ENCODE measurements at places on chromosomes 3 and 15.

- no peak for DNase-seq
These were observed 355.1 kb upstream of the KCNMB2 start for GRCh38 chr3:178181088-178181487.

DNA sequence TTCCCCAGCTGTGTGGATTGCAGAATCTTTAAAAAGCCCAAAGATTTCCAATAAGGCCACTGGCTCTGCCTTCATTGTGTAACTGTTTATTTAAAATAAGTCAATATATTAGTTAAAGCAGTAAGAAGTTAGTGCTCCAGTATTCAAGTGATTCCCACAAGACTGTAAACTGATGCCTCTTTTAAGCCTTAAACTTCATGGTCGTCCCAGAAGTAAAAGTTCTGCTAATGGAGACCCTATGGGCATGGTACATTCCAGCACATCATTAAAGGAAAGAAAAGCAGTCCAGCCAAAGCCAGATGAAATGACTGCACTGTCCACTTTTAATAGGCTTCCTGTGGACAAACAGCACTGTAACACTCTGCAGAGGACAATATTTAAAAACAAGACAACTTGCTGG, 512.6 kb downstream of the MECOM start:
- DNase-seq: no peak

GRCh38 chr3:125261031-125261430, 48.5 kb upstream of the SLC12A8 start:
- no peak for DNase-seq

DNA sequence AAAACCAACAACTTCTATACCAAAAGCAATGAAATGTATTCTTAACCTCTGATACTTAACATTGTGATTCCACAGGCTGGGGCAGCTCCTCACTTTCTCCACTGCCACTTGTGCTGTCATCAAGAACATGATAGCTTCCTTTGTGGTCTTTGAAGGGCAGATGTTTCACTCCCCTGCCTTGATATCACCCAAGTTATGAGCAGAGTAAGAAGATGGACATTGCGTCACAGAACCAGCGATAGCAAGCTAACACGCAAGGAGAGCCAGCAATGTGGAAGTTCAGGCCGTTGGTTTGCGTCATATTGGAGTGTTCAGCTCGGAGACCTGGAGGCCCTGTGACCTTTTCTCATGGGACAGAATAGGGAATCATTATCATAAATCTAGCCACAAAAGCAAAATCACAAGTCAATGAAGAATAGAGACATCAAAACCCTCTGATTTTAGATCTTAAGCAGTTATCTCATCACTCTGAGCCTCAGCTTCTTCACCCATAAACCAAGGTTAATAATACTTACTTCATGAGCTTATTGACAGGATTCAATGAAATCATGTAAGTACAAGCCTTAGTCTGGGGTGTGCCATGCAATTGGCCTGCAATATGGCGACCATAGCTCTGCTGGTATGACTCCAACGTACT, 183.8 kb upstream of the THBS1 start:
- DNase-seq: no peak

DNA sequence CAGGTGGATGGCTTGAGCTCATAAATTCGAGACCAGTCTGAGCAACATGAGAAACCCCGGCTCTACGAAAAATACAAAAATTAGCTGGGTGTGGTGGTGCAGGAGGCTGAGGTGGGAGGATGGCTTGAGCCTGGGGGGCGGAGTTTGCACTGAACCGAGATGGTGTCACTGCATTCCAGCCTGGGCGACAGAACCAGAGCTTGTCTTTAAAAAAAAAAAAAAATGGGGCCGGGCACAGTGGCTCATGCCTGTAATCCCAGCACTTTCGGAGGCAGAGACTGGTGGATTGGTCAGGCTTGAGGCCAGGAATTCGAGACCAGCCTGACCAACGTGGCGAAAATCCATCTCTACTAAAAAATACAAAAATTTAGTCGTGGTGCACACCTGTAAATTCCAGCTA, 64.0 kb downstream of the TMEM44 start:
- no peak for DNase-seq

DNA sequence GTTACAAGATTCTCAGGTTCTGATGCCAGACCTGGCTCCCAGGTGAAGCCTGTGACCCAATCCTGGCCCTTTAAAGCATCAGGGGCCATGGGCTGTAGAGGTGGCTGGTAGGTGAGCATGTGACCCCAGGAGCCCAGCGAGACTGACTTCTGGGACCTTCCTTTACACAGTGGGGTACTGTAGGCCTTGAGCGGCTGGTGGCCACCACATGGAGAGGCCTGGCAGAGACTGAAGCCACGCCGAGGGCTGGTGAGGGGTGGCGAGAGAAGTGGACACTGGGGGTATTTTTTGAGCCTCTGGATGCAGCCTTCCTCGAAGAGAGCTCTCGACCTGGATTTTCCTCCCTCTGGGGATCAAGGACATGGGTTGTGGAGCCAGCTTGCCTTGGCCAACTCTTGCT, 71.2 kb upstream of the ITGA11 start:
- DNase-seq: no peak

DNA sequence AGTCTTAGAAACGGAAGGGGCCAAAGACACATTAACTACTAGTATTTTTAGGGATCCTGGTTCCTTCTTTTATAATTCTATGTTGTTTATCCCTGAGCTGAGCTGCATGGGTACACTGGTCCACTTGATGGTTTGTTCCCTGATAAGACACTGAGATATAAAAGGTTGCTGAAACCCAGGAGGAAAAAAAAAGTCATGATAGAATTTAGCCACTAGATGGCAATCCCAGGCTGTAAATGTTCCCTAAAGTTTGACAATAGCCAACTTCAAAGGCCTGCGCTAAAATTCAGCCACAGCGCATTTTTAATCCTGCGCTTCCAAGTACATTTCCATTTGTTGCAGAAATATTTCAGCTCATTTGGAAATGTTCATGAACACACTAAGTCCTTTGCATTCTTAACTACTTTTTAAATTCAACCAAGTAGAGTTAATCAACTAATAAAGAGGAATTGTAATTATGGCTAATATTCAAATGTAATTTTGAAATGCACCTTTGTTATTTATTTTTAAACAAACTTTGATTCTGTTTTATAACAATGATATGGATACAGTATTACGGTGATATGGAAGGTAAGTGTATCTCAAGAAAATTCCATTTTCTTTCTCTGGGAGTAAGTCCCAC, 249.3 kb upstream of the FEZF2 start:
- DNase-seq: no peak

DNA sequence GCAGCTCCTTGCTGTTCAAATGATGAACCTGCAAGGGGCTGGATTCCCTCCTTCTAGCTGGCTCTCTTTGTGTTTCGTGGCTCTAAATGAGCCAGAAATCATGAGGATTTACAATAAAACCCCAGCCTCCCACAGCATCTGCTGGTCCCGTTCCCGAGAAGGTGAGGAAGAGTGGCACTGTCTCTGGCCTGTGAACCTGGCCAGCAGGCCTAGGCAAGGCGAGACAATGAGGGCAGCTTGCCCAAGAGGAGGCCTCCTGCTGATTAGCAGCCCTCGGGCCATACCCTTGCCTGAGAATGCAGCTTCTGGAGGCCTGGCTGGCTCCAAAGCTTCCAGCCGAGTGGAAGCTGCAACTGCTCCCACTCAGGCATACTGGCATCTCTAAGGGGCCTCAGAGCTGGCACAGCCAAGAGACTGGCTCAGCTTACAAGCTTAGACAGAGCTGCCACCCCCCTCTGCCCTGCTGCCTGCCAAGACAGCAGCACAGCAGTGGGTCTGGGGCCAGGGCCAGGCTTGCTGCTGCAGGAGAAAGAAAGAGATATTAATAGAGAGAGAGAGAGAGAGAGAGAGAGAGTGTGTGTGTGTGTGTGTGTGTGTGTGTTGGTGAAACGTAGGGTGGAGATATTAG, 76.5 kb downstream of the HMG20A start:
- no peak for DNase-seq
